Hematopoietic multipotent progenitor cell treated with erythropoietin and hydrocortisone succinate and interleukin-3 and kit ligand, for 8 days (in vitro differentiated cells): ENCODE measurements at places on chromosomes 4 and X.

DNA sequence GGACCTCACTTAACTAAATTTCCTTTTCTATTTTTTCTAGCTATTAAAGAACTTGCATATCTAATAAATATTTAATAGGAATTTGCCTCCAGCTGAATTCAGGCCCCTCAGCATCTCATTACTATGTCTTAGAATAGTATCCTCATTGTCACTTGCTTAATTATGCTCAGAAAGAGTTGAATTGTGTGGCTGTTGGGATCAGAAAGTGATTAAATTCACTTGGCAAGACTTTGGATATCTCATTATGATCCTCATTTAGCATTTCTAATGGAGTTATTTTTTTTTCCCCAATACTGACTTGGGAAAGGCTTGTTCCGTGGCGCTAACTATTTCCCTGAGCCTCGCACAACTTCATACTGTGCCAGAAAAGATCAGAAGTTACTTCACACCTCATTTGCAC lies 158.8 kb downstream of the IDS start:
- DNase-seq, result no peak

DNA sequence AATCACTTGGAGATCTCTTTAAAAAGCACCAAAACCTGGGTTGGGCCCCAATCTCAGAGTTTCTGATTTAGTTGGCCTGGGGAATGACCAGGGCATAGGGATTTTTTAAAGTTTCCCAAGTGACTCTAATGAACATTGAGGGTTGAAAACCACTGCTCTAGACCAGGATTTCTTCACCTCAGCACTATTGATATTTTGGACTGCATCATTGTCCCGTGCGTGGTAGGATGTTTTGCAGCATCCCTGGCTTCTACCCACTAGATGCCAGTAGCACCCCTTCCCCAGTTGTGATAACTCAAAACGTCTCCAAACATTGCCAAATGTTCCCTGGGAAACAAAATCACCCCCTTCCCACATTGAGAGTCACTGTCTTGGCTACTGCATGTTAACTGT lies 61.8 kb downstream of the ATXN3L start:
- no peak for DNase-seq

- DNase-seq, result no peak
Measured at GRCh38 chr4:8585721-8586212, 5.6 kb downstream of the GPR78 start.

DNA sequence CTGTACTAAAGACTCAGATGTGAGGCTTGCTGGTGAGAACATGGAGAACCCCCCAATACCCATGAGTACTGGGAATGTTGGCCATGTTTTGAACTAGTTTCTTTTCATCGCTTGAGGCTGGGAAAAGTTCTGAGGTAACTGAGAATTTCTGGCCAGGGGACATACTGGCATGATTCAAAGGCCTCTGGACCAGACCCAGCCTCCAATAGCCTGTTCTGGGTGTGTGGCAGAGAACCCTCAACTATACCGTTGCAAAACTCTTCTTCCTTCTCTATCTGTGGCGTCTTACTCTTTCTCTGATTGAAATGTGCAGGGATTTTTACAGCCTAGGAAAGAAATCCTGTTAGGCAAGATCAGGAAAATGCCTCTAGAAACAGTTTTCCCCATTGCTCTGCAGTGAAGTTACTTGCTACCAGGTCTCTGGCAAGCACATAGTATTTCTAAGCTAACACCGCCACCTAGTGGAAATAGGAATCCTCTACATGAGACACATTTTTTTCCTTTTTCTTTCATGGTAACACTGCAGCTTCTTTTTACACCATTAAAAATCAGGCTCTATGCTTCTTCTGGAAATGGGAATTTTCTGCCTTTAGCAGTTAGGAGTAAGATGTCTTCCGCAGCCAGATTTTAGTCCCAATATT lies 170.7 kb upstream of the ZCCHC13 start:
- peak; percentile 68 for DNase-seq

DNA sequence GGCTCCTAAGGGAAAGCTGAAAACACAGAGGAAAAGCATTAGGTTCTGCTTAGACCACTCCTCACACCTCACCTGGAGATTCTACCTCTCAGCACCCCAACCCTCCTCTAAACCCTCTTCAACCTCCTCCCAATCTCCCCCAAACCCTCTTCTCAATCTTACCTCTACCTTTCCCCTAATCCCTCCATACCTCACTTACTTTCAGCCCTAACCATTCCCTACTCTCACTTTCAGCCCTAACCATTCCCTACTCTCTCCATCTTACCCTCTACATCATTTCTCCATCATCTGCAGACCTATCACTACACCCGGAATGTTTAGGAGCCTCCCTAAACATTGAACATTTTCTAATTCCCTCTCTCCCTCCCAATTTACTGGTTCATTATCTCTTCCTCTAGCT lies 3.5 kb downstream of the RTL3 start:
- no peak for DNase-seq

- no peak for DNase-seq
Measured at GRCh38 chrX:29842552-29842951, 372.8 kb upstream of the MAGEB2 start.

DNA sequence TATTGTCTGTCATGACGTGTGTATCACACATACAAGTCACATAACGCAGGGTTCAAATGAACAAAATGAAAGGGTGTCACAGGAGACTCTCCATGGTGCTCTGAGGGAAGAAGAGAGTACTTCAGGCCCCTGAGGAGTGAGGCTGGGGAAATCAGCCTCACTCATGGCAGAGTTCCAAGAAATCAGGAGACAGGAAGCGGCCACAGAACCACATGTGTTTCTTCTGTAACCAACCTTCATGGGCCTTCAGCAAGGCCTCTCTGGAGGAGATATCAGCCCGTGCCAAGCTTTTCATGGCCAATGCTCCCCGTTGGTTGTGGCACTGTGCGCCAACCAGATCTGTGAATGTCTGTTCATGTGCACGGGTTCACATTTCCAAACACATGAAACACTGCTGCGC lies 76.0 kb downstream of the NAT8L start:
- DNase-seq, result peak; percentile 44

- DNase-seq, result peak; percentile 71
Measured at GRCh38 chr4:145840162-145840768, 98.4 kb downstream of the ZNF827 start.

DNA sequence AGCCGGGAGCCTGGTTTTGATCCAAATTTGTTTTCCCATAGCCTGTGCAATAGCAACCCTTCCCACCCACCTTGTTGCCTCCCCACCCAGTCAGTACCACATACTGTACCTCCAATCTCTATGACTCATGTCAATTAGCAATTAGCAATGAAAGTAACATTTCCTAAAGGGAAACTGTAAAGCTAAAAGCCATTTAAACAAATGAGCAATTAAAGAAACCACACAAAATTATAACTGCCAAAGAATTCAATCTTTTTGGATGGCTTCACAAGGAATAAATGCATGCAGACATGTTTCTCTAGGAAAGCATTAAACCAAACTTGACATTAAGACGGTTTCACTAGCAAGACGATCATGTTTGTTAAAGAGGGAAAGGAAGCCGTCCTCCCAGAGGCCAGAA lies 169.0 kb upstream of the MAP3K15 start:
- no peak for DNase-seq

DNA sequence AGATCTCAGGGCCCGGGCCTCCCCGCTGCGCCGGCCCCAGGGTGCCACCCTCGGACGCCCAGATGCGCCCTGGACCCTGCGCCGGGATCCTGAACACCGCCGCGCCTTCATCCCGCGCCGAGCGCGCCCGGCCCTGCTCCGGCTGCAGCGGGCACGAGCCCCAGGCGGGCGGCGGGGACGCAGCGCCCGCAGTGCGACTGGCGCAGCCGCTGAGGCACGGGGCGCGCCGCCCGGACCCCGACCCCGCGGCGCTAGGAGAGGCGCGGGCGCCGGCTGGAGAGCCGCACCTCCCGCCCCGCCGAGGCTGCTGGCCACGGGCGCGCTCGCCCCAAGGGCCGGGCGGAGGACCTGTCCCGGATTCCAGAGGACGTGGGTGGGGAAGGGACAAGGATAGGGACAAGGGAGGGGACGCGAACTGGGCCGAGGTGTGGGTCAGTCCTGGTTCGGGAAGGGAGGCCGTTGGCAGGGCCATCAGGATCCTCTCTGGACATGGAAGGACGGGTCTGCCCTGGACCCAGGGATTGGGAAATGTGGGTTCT lies 1.1 kb downstream of the ZFYVE28 start:
- no peak for DNase-seq

DNA sequence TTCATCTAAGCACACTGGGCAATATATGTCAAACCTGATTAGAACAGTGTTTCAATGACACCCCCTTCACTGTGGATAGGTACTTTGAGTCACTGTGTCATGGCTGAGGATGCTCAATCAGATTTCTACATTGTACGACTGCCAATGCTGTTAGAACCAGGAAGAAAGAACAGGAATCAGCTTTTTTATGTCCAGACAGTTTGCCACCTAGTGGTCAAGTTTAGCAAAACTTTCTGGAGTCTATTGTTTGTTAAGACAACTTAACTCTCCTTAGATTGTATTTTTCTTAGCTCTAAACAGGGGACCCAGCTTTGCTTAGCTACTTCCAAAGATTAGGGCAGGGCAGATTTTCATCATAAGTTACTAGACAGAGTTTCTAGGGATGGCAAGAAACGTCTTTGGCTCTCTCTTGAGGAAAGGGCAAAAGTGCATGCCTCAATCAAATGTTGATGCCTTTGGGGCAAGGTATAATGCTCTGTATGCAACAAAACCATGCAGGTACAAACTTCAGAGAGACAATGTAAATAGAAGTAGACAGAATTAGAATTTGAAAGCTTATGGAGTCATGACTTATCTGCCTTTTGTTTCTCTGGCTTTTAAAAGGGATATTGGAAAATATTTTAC lies 40.5 kb upstream of the BMP3 start:
- peak; percentile 68 for DNase-seq

GRCh38 chr4:99629962-99630554 lies 27.6 kb downstream of the C4orf54 start:
- no peak for DNase-seq

- DNase-seq, result no peak
Measured at GRCh38 chr4:81418572-81418971, 53.1 kb downstream of the RASGEF1B start.

GRCh38 chr4:152843481-152844090 lies 63.8 kb downstream of the ARFIP1 start:
- DNase-seq, result no peak

GRCh38 chr4:792626-793092 lies 33.3 kb downstream of the CPLX1 start:
- no peak for DNase-seq

DNA sequence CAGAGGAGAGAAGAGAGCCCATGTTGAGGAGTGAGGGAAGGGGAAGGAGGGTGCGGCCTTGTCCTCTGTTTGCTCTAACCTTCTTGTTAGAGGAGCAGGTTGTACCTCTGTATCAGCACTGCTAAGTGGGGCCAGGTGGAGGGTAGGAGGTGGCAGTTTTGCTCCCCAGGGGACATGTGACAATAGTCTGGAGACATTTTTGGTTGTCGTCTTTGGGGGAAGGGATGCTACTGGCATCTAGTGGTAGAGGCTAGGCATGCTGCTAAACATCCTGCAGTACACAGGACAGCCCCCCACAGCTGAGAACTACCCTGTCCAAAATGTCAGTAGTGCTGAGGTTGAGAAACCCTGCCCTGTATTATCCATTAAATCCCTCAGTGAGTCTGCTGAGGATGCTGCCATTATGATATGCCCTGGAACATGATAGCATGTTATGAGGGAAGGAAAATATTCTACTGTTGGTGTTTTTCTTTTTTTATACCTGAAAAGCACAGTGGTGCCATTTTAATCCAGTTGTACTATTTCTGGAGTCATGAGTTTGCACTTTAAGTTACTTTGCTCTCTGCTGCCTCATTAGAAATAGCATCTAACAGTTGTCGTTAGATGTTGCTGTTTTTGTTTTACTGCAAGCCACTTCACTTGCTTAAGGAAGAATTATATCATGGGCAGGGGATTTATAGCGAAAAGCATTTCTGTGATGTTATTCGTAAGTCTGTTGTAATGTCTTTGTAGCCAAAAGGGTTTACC lies 90.6 kb downstream of the LRP2BP start:
- peak; percentile 43 for DNase-seq

DNA sequence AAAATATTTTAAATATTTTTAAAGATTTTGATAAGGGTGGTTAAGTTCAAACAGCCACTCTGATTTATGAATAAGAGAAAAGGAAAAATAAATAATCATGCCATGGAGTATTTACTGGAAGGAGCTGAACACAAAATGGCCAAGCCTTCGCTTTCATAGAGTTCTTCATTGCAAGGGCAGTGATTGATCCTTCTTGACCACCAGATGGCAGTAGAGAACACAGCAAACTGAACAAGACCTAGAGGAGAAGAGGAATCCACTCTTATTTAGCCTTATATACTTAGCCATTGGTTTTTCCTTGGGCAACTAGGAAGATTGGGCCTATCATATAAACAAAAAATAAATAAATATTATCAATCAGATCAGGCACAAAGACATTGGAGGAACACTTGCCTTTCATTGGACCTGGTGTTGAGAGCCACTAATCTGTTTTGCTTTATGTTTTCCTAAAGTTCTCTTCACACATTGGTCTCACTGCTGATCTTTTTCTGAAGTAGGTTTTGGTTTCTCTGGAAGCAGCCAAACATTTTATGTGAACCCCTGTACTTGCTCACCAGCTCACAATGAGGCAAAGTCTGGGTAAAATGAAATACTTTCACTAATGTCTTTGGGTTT lies 58.1 kb upstream of the PARM1 start:
- DNase-seq, result peak; percentile 64

DNA sequence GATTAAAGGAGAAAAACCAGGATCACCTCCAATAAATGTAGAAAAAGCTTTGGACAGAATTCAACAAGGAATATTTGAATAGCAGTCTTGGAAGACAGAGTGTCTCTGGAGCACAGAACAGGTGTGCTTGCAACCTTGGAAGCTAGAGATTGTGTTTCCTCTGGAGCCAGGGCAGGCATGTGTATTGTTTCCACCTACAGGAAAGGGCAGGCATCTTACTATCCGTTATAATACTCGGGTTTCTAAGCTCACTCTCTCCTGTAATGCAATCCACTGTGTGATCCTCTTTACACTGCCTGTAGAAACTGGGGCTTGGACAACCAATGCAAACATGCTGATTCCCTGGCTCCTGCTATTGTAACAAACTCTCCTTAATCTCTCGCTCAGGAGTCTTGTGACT lies 14.4 kb downstream of the CCDC110 start:
- DNase-seq, result no peak

DNA sequence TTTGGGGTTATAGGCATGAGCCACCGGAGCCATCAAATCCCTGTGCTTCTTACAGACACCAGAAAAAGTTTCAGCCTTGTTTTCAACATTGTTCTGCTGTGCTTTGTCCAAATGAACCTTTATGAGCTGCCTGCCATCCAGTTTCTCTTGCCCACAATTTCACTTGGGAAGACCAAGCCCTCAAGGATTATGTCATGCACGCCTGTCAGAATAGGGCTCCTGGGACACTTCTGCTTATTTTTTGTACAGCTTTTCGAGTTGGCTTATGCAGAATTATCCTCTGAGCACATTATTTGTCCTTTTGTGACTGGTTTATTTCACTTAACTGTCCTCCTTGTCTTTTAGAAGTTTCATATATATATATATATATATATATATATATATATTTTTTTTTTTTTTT lies 16.2 kb downstream of the UBE2K start:
- no peak for DNase-seq

GRCh38 chr4:138437263-138437851 lies 195.2 kb upstream of the SLC7A11 start:
- DNase-seq, result peak; percentile 4

- no peak for DNase-seq
Measured at GRCh38 chrX:68842781-68843581, 14.2 kb downstream of the EFNB1 start.

GRCh38 chrX:1592470-1593142 lies 1.2 kb downstream of the AKAP17A start:
- peak; percentile 30 for DNase-seq

- no peak for DNase-seq
Measured at GRCh38 chrX:37504991-37505390, 66.5 kb upstream of the LANCL3 start.

GRCh38 chr4:89416960-89417359 lies 109.4 kb upstream of the GPRIN3 start:
- no peak for DNase-seq
